CD8-positive, alpha-beta T cell (primary cell): ENCODE measurements at places on chromosomes 3 and 15. TPM values are rescaled to one million over a fixed set of nuclear protein-coding genes. Genes with fewer than 3 reads are reported as not detected.

DNA sequence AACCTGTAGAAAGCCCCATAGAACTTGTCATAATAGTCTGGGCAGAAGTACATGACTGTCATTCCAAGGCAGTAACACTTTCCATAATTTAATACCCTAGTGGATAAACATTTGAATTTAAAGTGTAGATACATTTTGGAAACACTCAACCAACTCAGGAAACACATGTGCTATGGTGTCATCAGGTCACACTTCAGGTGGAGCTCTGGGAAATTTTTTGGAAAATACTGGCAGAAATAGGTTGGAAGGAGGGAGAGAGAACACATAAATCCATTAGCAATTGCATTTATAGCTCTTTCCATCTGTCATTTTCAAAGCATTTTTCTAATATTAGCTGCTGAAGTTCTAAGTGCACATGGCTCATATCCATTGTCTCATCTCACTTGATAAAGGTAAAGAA is 135.7 kb downstream of the MEIS2 start:
- DNase-seq, result no peak

The SUSD5 gene
- not detected for total RNA-seq

- no peak for DNase-seq
These were observed 21.8 kb downstream of the PCOLCE2 start for GRCh38 chr3:142866841-142867631.

The PRR20G gene
- total RNA-seq, result not detected

The SERPINI1 gene
- total RNA-seq, result 0.16 TPM

The GATA2 gene
- total RNA-seq, result 0.39 TPM

GRCh38 chr3:127954640-127955039 is 39.6 kb downstream of the KBTBD12 start:
- DNase-seq, result no peak

The FAH gene
- 1.9 TPM for total RNA-seq

The HYAL3 gene
- total RNA-seq, result 2.1 TPM

- DNase-seq, result no peak
These were observed 93.5 kb downstream of the WDR72 start for GRCh38 chr15:53665930-53666329.

The UBAP1L gene
- total RNA-seq, result 5.9 TPM

The MIX23 gene
- 17.2 TPM for total RNA-seq

GRCh38 chr3:170614214-170614966 is 28.5 kb upstream of the SLC7A14 start:
- no peak for DNase-seq

The RBMS3 gene
- not detected for total RNA-seq

- DNase-seq, result no peak
These were observed 21.4 kb downstream of the CCR1 start for GRCh38 chr3:46186471-46187340.

The HYAL2 gene
- total RNA-seq, result 0.79 TPM

DNA sequence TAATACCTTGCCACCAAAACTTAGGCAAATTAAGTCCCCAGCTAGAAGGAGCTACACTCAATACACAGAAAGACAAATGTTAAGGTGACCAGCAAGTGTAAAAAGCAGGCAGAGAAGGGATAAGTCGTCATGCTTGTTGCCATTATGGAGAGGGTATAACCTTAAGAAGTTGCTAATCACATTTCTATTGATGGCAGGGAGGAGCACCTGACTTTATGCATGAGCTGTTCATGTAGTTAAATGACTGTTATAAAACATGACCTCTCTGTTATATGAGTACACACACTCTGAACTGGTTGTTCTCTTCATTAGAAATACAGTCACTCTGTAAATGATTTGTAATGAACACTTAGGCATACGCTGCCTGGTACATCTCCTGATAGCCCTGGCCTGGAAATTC is 6.6 kb upstream of the CCNL1 start:
- DNase-seq, result no peak

The GP9 gene
- not detected for total RNA-seq

The MST1R gene
- 0.58 TPM for total RNA-seq

DNA sequence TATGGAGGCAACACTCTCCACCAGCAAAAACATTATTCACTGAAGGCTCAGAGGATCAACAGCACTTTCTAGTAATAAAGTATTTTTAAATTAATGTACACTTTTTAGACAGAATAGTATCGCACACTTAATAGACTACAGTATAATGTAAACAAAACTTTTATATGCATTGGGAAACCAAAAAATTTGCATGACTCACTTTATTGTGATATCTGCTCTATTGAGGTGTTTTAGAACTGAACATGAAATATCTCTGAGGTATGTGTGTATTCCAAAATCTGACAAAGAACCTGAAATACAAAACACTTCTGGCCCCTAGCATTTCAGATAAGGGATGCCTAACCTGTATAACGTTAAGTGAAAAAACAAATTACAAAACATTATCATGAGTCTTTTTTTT is 99.7 kb downstream of the PRICKLE2 start:
- DNase-seq, result no peak

GRCh38 chr3:31502803-31503221 is 29.9 kb upstream of the STT3B start:
- no peak for DNase-seq

The CYP11A1 gene
- total RNA-seq, result not detected

DNA sequence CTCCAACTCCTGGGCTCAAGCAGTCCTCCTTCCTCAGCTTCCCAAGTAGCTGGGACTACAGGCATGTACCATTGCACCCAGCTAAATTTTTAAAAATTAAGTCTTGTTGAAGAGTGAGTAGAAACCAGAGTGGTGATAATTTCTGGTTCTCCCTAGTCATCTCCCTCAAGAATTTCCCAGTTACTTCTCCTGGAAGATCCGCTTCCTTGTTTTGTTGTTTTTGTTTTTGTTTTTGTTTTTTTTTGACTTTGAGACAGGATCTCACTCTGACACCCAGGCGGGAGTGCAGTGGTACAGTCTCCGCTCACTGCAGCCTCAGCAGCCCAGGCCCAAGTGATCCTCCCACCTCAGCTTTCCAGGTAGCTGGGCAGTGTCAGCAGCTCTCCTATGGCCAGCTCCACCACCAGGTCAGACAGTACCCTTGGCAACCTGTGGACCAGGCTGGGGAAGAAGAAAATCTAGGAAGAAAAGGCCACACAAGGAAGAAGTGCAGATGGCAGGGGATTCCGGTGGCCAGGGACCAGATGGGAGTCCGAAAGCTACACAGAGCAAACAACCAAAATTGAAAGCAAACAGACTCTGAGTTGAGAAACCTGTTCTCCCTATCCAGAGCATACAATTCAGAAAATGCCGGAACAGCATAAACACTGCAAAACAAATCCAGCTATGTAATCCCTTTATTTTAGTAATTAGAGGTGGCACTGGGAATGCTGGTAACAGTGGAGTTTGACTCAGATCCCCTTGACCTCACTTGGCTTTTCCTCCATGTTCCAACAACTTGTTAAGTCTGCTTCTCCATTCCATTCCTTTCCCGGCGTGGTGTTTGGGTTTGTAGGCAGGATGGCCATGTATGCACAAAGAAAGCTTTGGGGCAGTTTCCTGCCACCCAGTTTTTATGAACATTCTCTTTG is 266.6 kb upstream of the CTDSPL start:
- no peak for DNase-seq
